ENCODE measurements at places on chromosomes 12 and 14.

GRCh38 chr12:92951006-92951405 lies 21.9 kb upstream of the EEA1 start:
- no peak for DNase-seq

DNA sequence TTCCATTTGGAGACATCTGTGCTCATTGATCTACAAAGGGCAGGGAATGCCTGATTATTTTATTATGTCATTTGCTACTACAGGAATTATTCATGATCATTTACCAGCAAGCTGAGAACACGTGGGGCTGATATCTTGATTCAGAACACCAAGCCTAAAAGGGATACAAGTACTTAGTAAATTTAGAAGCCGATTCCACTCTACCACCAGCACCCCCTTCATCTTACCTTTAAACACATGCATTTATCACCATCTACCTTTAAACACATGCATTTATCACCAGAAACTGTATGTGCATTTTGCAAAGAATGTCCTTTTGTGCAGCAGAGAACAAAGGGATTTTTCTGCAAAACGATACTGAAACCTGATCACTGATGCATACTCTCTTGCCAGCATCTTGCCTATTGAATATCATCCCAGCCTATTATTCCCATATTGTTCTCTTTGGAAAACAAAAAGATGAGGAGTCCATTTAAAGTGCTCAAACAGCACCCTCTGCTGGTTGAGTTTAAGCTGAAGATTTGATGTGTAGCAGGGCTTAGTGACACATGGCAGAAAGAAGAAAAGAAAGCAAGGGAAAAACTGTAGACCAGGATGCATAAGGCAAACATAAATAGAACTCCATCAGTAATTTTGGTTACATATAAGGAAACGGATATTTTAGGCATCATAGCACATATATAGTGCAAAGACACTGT lies 132.6 kb upstream of the PLEKHG7 start:
- peak; percentile 67 for DNase-seq

GRCh38 chr14:63203618-63204406 lies 431 bp upstream of the RHOJ start:
- no peak for DNase-seq

- peak; percentile 74 for DNase-seq
Measured at GRCh38 chr14:74514471-74514941, 20.9 kb downstream of the ISCA2 start.

GRCh38 chr12:1805441-1806081 lies 14.8 kb upstream of the LRTM2 start:
- DNase-seq, result no peak

DNA sequence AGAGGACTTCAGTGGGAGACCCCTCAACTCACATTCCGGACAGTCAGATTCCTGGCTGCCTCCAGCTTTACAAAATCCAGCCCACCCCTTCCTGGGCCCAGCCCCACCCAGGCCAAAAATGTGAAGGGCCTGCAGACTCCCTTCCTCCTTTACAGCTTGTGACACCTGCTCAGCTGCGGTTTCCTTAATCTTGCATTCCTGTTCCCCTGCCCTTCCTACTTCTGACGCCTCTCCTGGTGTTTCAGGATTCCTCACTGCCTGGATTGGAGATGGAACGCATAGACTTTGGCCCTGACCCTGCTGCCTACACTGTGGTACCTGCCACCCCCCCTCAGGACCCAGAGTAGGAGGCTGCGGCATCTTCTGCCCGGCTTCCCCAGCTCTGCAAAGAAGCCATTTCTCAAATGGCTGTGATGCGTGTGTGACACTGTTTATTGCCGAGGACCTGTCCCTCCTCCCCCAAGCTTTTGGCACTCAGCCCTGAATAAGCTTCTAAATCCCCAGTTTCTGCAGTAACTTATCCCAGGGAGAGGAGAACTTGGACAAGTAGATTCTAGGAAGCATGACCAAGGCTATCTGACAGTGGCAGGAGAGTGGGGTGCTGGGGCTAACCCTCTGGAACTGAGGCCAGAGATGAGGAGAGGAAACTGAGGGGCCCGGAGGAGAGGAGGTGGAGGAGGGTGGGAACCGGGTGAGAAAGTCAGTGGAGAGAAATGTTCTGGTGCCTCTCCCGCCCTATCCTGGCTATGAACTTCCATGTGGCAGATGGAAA lies 24.9 kb upstream of the BCDIN3D start:
- DNase-seq, result no peak

DNA sequence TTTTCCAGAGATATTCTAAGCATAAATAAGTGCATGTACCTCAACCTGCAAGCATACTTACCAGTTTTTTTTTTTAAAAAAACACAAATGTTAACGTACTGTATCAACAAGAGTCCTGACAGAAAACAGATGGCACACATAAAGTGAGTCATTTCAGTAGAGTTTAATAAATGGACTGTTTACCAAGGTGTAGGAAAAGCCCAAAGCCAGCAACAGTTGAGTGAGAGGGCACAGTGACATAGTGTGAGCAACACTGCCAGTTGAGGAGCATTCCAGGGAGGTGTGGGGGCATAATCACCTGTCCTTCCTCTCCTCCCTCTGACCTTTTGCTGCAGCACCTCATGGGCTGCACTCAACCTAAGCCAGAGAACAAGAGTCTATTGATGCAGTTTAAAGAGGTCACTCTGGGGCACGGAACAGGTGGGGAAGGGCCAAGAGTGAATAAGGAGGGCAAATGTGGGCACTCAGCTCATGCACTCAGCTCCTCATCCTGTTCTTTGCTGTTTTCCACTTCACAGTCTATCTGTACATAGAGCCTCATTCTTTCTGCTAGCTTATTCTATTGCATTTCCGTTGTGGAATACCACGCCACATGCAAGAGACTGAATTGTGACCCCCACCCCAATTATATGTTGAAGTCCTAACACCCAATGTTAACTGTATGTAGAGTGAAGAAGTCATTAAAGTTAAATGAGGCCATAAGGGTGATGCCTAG lies 29.3 kb downstream of the DHRS2 start:
- DNase-seq, result no peak

DNA sequence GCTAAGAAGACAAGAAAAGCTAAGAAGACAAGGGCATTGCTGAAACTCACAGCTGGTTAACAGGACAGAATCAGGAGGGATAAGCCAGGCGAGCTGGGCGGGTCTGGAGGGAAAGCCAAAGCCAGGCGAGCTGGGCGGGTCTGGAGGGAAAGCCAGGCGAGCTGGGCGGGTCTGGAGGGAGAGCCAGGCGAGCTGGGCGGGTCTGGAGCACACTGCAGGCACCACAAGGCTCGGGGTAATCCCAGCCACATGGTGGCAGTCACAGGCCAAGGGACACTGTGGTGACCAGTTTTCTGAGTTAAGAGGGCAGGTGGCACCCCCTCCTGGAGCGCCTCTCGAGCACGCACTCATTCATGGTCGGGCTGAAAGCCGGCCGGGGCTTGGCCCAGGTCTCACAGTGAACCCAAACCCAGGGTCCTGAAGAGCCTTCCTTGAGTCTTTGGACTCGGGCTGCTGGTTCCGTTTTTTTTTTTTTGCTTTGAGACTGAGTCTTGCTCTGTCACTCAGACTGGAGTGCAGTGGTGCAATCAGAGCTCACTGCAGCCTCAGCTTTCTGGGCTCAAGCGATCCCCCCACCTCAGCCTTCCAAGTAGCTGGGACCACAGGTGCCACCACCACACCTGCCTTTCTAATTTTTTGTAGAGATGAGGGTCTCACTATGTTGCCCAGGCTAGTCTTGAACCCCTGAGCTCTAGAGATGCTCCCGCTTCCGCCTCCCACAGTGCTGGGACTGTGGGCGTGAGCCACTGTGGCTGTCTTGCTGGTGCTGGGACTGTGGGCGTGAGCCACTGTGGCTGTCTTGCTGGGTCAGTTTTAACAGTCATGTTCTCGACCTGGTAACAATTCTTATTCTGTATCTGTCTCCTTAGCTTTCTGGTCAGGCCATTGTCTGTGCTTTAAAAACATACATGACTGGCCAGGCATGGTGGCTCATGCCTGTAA lies 40.2 kb downstream of the HSP90AA1 start:
- DNase-seq, result peak; percentile 15
